Dorsolateral prefrontal cortex (tissue), 122 donors: ENCODE measurements at places on chromosomes 3 and 15.

DNA sequence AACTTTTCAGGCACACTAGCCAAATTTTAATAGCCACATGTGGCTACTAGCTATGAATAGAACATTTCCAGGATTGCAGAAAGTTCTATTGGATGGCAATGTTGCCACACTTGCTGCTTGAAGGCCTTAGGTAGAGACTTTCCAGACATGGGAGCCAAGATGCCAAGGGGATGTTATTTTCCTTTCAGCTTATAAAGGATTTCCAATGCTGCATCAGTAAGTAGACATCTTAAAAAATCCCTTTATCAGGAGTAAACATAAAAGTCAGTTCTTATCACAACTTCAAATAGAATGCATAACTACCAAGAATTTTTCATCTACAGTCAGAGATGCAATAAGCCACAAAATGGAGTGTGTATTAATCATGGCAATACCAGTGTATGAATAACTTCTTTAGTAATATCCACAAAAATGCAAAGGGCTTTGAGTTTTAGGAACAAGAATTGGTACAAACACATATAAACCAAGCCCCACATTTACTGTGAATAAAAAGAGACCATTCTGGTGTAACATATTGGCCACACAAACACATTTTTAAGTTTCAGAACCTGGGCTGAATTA is 457.1 kb upstream of the ADAMTS9 start:
- no peak for DNase-seq

- no peak for DNase-seq
These were observed 190.5 kb downstream of the GREM1 start for GRCh38 chr15:32908135-32908801.

GRCh38 chr3:69368129-69368741 is 17.7 kb downstream of the FRMD4B start:
- no peak for DNase-seq

GRCh38 chr15:92809880-92810361 is 90.2 kb upstream of the CHD2 start:
- no peak for DNase-seq
